D341Med (cell line): ENCODE measurements at places on chromosomes 13 and 19.
A peak's percentile ranks its signal among the peaks of the same experiment; 100 is the strongest.

GRCh38 chr13:108777421-108778420 is 148.3 kb downstream of the MYO16 start:
- DNase-seq, result no peak

DNA sequence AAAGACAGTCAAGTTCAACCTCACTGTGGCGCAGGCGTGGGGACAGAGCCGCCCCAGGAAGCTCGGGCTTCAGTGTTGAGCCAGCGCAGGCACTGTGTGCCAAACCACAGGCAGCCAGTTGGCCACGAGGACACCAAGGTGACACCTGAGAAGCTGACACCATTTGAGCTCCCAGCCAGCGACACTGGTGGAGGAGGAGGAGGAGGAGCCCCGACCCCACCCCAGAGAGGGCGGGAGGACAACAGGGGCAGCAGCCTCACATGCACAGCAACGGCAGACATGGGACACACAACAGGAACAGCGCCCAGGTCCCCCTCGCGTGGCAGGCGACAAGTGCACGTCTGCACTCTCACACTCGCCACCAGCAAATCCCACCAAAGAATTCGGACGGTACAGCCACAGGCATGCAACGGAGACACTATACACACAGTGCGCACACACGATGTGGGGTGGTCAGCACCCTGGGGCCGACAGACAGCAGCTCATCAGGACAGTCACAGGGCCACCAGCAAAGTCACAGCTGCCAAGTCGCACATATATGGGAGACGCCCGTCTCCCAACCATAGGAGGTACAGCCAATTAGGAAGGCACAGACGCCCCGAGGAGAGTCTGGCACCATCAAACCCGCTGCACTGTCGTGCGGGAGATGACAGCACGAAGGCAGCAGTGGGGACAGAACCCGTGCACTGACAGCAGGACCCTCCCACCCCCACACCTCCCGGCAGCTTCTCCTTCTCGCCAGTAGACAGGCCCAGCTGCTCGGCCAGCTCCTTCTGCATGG is 3.4 kb downstream of the EIF3G start:
- DNase-seq, result peak; percentile 33

DNA sequence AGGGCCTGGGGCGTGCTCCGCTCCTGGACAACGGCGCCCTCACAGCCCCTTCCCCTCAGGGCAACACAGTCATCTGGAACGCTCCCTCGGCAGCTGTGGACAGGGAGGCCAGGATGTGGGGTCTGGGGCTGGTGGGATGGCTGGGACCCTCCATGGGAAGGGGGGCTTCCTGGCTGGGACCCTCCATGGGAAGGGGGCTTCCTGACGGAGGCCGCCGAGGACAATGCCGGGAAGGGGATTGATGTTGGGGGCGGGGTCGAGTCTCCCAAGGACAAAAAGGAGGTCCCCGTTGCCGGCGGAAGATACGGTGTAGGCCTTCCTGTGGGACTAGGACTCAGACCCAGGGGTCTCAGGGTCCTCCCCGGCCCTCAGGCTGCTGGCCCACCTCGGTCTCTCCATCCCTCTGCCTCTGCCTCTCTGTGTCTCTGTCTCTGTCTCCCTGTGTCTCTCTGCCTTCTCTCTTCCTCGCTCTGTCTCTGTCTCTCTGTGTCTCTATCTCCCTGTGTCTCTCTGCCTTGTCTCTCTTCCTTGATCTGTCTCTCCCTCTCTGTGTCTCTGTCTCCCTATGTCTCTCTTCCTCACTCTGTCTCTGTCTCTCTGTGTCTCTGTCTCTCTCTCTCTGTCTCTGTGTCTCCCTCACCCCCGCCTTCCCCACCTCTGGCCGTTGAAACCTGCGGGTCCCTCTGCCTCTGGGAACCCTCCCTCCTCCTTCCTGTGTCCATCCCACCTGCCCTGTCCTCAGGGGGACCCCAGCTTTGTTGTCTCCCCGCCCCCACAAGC is 2.7 kb upstream of the MADCAM1 start:
- no peak for DNase-seq

DNA sequence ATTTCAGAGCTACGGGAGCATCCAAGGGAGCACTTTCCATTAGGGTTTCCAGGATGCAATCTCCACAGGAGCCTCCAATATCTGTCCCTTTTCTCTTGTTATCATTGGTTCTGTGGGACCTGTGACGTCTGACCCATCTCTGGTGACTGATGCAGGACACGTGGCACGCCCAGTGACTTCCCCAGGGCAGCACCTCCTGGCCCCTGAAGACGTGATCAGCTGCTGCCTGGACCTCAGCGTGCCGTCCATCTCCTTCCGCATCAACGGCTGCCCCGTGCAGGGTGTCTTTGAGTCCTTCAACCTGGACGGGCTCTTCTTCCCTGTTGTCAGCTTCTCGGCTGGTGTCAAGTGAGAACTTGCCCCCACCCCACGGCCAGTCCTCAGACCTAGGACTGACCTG is 25.5 kb downstream of the RYR1 start:
- no peak for DNase-seq

DNA sequence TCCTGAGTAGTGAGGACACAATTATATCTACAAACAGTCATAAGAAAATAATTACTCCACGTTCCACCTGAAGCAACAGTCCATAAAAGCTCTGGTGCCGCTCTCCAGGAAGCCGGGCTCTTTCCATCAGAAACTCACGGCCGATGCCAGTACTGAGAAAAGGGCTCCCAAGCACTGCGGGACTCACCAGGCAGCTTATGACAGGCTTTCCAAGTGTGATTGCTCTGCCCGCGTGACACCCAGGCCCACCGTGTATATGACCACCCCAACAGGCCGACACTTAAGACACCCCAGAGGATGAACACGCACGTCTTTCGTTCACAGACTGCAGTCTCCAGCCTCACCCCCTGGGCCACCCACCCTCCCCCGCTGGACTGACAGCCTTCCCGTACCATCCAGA is 199.0 kb downstream of the UQCRFS1 start:
- peak; percentile 39 for DNase-seq

DNA sequence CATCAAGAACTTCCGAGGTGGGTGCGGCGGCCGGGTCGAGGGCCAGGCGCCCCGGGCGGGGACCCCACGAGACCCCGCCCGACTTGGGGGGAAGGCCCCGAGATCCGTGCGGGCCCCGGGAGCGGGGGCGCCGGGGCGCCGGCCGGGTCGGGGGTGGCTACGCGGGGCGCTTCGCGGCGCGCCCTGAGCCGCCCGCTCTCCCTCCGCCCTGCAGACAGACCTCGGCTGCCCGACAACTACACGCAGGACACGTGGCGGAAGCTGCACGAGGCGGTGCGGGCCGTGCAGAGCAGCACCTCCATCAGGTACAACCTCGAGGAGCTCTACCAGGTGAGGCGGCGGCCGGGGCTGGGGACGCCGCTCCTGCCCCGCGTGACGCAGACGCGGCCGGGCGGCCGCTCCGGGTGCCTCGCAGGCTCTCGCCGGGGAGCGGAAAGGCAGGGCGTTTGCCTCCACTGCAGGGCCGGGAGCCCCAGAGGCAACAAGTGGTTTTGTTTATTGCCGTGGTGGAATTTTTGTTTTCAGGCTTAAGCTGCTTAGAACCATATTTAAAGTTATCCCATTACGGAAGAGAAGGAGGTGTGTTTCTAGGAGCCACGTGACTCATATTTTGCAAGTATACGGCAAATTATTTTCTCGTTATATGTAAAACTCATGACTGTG is 477 bp downstream of the CUL4A start:
- peak; percentile 74 for DNase-seq

DNA sequence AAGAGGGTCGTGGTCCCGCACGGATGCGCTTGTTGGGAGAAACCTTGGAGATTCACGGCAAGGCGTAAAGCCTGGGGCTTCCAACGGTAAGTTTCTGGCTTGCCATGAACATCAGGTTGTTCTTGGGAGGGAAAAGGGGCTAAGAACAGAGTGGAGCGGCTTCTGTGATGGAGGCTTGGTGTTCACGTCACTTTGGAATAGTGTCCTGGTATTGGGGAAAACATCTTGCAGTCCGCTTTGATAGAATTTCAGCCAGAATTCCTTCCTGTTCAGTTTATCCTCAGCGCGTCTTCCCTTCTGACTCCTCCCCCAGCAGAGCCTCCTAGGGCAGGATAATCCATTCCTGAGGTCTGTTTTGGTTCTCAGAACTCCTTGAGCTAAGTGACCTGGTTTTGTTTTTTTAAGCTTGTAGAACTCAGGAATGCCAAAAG is 2.0 kb downstream of the KCTD15 start:
- peak; percentile 54 for DNase-seq

- DNase-seq, result peak; percentile 70
Observed at GRCh38 chr13:76903544-76904162, 17.4 kb upstream of the KCTD12 start.

DNA sequence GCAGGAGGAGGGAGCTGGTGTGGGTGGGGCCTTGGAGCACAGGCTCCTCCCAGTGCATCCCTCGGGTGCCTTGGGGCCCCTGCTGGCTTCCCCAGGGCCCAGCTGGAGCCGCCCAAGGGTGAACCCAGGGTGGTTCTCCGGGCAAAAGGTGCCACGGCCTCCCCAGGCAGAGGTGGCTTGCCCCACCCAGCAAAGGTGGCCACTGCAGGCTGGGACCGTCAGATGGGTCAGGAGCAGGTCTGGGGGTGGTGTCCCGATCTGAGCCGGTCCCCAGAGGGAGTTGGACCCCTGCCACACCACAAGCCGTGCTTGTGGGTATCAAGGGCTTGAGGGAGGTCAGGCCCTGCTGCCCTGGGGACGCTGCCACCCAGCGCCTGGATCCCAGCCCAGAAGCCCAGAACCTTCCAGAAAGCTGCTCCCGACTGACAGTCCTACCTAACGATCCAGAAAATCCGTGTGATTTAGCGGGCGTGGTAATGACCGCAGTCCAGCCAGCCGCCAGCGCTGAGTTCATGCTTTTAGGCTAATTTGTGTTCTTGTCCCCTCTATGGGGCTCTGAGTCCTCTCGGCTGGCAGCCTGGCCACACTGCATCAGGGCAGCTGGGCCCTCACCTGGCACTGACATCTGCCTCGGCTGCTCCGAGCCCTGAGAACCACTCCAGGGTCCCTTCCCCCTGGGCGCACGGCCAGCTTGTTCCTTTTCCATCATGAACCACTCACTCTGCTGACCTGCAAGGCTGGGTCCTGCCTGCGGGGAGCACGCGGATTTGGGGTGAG is 5.0 kb upstream of the GRIN3B start:
- DNase-seq, result no peak
